ENCODE measurements at places on chromosomes 7 and 10.

DNA sequence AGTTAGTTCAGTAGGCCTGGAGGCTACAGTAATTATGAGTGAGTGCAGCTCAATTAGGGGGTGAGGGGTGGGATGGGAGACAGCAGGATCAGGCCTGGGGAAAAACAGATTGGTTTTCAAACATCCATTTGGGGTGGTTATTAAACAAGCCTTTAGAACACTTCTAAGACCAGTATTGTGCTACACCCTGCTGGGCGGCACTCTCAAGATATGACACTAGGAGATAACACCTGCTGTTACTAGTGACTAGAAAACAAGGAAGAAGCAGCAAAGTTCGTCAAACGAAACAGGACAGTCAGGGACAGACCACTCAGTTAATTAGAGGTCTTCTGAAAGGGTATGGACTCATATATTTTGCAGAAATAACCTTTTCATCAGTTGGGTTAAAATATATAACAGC, 353.6 kb downstream of the PTEN start:
- DNase-seq: no peak

GRCh38 chr7:51455948-51456347, 139.3 kb upstream of the COBL start:
- DNase-seq: peak; percentile 86

- no peak for DNase-seq
These were observed 39.4 kb downstream of the CREB3L2 start for GRCh38 chr7:137962491-137962874.

DNA sequence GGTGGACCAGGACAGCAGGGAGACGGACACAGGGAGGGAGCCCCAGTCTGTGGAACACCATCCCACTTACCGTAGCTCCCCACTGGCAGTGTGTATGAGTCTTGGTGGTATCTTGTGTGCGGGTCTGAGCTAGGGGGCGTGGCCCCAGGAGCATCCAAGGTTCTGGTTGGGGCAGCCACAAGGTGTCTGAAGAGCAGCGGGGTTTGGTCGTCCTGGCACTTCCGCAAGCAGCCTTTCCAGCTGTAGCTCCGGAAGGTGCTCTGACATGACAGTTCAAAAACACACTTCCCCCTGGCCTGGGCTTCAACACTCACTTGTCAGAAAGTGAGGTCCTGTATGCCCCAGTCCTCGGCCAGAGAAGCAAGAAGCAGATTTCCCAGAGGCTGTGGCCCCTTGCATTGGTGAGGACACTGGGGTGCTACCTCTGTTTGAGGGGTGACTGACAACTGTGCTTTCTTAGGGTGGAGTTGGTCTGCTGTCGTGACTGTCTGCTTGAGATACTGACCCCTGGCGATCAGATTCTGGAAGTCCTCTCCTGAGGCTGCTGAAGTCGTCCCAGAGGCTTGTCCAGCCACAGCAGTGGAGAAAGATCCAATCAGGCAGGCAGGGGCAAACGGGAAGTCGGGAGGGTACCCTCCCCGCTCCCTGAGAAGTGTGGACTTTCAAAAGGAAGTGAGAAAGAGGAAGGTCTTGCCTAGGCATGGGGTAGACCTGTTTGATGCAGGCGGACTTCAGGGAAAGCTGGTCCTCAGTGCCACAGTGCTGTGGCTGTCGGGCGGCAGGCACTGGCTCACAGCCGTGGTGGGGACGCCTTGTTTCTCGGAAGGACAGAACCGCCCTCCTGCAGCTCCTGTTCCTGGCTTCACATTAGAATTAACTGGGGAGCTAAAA, 51.4 kb upstream of the PFKFB3 start:
- no peak for DNase-seq

- peak; percentile 47 for DNase-seq
These were observed at the start of gene TSPAN14 for GRCh38 chr10:80453842-80454512. TSPAN14 (plus strand) TSS chr10:80454310; CDS start chr10:80489234, 34,924 bp downstream.

DNA sequence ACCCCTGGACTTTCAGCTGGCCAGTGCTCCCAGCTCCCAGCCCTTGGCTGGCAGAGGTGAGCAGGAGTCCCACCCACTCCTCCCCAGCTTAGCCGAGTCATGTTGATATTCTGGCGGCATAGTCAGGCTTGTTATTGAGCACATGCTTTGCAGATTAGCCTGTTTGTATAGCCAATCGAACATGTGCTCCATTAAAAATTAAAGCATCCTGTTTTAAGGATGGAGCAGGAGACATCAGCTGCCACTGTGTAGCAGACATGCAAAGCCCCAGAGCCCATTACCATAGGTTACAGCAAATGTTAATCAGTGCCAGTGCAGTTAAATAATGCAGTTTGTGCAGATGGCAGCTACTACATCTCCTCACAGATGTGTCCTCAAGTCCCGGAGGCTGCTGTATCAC, 574.6 kb upstream of the GALNT17 start:
- no peak for DNase-seq

- no peak for DNase-seq
These were observed 23.3 kb downstream of the ADAP1 start for GRCh38 chr7:930975-931758.

DNA sequence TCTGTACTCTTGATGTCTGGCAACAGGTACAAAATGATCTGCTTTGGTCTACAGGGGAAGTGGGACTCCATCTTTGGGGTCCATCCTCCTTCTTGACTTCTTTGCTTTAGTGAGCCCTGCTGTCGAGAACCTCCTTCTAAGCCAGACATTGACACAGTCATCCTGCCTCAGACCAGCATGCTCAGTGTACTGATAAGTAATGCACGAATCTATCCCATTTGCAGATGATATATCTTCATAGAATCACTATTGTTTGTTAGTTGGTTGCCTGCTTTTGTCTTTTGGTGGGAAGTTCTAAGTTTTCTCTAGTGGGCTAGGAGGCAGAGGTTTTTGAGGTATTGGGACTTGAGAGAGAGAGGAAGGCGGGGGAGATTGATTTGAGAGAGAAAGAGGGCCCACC, 8.9 kb downstream of the H2BK1 start:
- no peak for DNase-seq

DNA sequence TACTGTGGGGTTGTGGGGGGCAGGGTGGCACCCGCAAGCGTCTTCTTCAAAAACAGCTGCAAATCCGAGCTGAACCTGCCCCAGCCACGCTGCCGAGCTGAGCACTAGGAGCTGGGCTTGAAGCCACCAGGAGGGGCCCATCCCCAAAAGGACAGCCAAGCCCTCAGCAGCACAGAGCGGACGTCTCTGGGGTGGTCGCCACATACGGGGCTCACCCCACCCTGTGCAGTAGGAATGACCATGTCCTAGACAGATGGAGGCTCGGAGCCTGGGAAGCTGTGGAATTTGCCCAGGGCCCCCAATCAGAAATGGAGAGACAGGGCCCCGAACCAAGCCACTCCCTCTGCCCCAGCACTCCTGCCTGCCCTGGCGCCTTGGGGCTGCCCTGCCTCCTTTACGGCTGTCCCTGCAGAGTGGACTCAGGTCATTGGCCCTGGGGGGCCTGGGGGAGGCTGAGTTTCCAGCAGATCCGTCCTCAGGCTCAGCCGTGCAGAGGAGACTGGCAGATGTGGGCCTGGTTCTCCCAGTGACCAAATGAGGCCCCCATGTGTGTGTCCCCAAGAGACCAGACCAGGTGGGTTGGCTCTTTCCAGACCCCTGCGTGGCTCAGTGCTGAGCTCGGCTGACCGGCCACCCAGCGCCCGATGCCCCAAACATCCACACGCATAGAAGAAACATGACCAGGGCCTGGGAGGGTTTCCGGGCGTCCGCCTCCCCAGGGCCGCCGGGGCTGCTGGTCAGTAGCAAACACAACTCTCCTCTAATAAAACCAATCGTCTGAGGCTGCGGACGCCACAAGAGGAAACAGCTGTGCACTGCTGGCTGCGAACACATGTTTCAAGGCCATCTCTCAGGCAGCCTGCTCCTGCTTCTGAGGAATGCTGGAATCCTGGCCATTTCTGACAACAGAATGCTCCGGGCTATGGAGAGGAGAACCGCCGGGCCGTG, 54.9 kb downstream of the PDGFA start:
- DNase-seq: no peak

- no peak for DNase-seq
These were observed 220.5 kb upstream of the SEMA3D start for GRCh38 chr7:85407391-85407790.

- no peak for DNase-seq
These were observed 2.7 kb downstream of the UPP1 start for GRCh38 chr7:48091506-48092433.

DNA sequence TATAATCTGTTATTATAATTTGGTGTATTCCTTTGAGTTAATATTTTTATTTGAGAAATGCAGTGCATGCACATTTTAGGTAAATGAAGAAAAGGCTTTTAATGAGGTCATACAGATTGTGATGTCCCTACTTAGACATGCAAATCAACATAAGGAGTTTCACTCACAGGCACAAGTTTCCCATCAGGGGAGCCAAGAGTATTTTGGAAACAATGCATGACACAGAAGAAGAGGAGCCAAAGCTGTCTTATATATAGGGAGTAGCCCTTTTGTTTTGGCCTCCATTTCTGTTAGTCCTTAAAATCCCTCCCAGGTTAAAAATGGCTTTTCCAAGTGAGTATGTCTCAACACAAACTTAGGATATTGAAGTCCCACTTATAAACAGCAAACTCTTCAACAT, 703.4 kb upstream of the ANKRD30A start:
- DNase-seq: no peak

DNA sequence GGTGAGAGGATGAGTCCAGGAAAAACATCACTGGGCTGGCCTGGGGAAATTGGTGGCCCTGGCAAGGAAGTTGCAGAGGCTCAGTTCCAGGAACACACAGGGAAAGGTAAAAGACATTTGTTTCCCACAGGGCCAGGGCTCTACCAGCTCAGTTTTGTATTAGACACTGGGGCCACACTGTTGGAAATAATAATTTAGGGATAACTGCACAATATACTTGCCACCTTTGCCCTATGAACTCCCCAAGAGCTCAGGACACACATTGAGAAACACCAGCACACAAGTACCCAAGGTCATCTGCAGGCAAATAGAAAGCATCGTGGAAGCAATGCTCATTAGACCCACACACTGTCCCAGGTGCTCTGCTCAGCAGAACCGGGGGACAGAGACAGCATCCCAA, 617.6 kb downstream of the PTPRN2 start:
- DNase-seq: no peak

- no peak for DNase-seq
These were observed 918.1 kb upstream of the POT1 start for GRCh38 chr7:125847692-125848091.

DNA sequence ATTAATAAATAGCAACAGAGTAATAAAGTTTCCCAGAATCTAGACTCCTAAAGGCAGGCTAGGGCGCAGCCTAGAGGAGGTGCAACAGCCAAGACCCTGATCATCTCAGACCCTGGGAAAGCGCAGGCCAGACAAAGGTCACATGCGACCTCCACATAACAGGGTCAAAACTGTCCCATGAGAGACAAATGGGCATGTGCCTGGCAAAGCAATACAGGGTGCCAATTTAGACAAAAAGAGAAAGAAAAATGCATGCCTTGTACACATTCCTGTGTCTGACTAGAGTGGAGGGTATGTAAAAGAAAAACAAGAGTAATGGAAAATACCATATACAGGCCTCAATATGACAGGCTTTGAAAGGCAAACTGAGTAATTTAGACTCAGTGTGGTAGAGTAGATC, 22.2 kb downstream of the MPP7 start:
- no peak for DNase-seq

GRCh38 chr10:43685744-43686143, 37.1 kb upstream of the ZNF32 start:
- no peak for DNase-seq

- DNase-seq: no peak
These were observed 19.6 kb downstream of the RGS10 start for GRCh38 chr10:119522747-119523426.

GRCh38 chr7:151408839-151409666, 785 bp downstream of the WDR86 start:
- no peak for DNase-seq

DNA sequence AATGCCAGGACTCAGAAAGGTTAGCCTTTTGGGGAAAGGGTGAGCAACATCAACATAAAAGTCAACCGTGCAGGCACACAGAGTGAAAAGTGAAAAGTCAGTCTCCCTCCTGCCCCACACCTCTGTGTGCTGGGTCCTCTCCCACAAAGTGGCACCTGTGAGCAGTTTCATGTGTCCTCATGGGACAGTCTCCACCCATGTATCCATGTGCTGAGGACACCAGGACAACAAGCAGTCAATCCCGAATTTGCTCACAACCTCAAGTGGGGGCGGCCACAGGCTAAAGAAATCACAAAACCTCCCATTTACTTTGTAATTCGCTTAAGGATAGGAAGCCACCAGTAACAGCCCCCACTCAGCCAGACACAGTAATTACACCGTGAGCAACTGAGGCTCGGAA, 97.4 kb downstream of the ARHGAP22 start:
- no peak for DNase-seq

DNA sequence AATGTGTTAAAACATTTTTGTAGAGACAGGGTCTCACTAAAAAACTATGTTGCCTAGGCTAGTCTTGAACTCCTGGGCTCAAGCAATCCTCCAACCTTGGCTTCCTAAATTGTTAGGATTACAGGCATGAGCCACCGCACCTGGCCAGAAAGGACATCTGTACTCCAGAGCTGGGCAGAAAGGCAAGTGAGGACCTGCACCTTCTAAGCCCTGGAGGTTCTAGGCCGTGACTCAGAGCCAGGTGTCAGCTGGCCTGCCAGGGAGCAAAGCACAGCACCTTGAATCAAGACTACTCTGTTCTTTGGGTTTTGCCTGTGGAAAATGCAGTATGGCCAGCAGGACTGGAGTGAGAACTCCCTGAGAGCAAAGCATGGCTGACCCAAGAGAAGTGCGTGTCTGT, 396.5 kb downstream of the ADRA2A start:
- no peak for DNase-seq

GRCh38 chr7:133431134-133431724, 178.4 kb downstream of the EXOC4 start:
- DNase-seq: no peak

DNA sequence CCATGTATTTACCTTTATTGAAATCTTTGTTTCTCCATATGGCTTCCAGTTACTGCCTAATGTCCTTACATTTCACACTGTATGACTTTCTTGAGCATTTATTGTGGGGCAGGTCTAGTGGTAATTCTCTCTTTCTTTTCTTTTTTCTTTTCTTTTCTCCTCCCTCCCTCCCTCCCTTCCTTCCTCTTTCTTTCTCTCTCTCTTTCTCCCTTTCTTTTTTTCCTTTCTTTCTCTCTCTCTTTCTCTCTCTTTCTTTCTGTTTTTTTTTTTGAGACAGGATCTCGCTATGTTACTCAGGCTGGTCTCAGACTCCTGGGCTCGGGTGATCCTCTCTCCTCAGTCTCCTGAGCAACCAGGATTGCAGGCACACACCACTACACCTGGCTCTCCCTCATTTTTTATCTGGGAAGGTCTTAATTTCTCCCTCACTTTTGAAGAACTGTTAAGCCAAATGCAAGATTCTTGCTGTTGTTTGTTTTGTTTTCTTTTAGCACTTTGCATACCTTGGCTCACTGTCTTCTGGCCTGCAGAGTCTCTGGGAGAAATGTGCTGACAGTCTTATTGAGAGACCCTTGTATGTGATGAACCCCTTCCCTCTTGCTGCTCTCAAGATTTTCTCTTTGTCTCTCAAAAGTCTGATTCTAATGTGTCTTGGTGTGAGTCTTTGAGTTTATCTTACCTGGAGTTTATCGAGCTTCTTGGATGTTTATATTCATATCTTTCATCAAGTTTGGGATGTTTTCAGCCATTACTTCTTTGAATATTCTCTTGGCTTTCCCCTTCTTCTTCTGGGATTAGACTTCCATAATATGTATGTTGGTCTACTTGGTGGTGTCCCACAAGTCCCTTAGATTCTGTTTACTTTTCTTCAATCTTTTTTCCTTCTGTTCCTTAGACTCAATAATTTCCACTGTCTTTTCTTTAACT, 79.0 kb upstream of the CCNY start:
- DNase-seq: no peak

Data from NCI-H1105 (cell line).